ENCODE measurements at places on chromosomes 5 and 9.

- no peak for DNase-seq
Measured at GRCh38 chr9:92328225-92328624, 2.5 kb downstream of the CENPP start.

- DNase-seq: no peak
Measured at GRCh38 chr9:137217276-137218211, 4.5 kb downstream of the RNF208 start.

DNA sequence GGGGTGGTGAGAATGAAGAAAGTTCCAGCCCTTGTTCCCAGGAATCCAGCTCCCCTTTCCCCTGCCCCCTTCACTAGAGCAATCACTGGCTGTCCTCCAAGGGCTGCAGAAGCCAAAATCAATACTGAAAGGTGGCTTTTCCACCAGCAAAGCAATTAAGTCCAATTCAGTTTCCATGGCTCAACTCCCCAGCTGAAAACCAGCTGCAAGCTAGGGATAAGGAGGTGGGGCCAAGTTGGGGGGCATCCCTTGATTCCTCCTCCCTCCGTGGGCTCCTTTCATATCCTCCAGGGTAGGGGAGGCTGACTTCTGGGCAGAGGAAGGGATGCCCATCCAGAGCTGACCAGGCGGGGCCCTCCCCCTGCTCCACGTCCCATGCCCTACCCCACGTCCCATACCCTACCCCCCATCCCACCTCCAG lies 22.7 kb downstream of the CAMK2A start:
- no peak for DNase-seq

DNA sequence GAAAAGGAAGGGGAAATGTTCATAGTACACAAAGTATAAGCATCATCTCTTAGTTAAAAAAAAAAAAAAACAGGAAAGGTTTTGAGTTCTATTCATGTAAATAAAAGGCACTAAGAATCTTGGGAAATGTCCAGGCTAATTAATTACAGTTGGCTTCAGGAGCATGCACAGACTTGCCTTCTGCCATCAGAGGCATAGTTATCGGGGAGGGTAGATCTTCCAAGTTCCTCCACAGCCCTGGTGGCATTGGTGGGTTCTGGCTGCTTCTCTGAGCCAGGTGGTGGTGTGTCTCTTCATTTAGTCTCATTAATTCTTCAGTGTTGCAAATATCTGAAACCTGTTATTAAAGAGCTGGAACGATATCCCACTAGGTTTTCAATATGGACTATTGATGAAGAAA lies 85.2 kb downstream of the TMEM252 start:
- no peak for DNase-seq

GRCh38 chr9:37792122-37792521 lies 7.3 kb upstream of the EXOSC3 start:
- DNase-seq: no peak

DNA sequence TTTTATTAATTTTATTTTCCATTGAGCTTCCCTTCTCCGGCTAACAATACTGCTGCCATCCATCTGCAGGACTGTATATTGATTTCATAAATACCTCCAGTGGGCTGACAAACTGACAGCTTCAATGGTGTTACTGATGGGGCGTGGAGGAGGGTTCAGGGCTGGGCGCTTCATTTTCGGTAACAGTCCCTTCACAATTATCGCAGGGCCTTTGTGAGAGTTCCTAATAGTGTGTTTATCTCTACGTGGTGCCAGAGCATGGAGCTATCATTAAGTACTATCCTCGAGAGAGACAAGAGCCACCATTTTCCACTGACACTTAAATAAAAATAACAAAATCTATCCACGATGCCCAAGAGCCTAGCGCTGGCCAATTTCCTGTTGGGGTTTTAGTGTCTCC lies 307.0 kb upstream of the PANK3 start:
- no peak for DNase-seq

DNA sequence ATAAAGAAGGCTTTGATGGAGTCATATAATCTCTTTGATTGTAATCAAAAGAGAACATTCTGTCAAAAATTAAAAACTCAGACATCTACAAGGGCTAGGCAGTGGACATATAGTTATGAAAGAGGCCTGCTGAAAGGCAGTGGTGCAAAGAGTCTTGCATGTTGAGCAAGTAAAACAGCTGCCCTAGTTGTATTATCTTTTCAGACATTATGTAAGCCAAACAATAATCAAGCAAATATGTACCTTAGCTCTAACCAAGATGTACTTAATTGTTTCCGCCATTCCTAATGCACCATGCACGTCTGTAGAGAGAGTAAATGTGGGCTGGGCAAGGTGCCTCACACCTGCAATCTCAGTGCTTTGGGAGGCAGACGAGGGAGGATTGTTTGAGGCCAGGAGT lies 14.3 kb downstream of the GAPT start:
- DNase-seq: no peak

GRCh38 chr5:112122353-112122752 lies 296.7 kb downstream of the EPB41L4A start:
- DNase-seq: no peak

DNA sequence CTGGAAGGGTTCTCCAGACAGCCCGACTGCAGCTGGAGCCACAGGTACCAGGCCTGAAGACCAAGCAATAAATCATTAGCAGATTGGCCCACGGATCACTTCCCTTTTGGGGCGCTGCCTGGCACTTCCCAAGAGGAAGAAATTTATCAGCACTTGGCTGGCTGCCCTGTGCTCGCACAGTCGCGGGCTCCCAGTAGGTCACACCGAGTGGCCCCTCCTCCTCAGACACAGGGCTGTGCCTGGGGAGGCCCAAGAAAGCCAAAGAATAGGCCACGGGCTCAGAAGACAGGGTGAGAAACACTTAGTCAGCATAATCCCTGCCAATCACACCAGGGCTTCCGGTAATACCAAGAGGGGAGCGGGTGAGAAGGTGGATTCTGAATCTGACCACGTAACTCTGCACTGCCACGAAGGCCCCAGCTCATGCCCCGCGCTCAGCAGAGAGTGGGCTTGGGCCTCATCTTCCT lies 115.7 kb upstream of the MSX2 start:
- DNase-seq: no peak

- peak; percentile 36 for DNase-seq
Measured at GRCh38 chr5:55691265-55692105, 20.6 kb downstream of the SLC38A9 start.

DNA sequence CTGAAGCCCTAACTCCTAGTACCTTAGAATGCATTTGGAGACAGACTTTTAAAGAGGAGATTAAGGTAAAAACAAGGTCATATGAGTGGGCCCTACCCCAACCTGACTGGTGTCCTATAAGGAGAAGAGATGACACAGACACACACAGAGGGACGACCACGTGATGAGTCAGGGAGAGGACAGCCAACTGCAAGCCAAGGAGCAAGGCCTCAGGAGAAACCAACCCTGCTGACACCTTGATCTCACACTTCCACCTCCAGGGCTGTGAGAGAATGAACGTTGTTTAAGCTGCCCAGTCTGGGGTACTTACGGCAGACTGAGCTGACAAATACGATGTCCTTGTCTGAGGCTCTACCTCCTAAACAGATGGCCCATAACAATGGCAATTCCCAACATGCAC lies 93.6 kb downstream of the ROR2 start:
- DNase-seq: no peak

DNA sequence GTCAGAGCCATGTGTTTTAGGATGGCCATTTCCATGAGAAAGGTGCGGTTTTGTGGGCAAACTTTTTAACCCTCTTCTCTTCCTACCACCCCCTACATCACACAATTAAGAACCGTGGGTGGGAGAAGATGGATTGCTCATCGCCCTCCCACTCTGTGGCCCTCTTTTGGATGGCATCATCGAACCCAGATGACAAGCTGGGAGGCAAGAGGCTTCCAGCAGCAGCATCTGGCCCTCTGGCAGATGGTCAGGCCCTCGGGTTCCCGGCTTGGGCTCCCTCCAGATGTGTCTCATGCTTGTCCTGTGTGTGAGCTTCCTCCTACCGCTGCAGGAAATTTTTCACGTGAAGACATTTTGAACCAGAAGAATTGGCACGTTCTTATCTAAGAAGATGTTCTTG lies 199.9 kb downstream of the EBF1 start:
- DNase-seq: no peak

DNA sequence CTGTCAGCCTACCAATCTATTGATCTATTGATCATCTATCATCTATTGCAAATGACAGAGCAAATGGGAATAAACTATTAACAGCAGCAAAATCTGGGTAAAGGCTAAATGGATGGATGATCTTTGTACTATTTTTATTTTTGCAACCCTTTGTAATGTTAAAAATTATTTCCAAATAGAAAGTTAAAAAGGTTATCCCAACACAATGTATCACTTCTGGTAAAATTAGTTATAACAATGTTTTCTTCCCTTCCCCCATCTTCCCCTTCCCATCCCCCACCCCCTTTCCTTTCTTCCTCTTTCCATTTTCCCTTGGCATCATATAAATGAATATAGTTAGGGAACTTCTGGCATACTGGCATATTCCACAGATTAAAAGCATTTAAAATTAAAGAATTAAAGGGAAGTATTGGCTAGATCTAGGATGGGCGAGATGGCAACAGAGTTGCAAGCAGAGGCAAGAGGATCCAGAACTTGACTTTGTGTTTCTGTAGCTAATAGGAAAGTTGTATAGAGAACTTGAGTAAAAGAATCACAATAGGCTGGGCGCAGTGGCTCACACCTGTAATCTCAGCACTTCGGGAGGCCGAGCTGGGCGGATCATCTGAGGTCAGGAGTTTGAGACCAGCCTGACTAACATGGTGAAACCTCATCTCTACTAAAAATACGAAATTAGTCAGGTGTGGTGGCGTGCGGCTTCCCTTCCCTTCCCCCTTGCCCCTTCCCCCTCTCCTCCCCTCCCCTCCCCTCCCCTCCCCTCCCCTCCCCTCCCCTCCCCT lies 66.6 kb upstream of the TAF11L2 start:
- no peak for DNase-seq

DNA sequence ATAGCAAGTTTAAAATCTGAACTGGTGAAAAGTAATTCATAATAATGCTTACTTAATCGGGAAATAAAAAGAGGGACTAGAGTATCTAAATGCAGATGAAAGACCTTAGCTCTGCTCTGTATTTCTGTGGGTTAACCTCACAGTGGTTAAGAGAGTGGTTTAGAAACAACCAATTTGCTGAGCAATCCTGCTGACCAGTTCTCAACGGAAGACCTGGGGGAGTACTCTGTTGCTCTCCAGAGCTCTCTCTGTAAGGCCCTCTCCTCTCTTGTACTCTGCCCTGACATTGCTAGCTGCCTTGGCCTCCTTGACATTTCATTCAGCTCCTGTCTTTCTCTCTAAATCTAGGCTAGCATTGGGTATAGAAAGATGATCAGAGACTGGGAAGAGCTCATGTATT lies 1186.6 kb upstream of the SEMA6A start:
- no peak for DNase-seq

DNA sequence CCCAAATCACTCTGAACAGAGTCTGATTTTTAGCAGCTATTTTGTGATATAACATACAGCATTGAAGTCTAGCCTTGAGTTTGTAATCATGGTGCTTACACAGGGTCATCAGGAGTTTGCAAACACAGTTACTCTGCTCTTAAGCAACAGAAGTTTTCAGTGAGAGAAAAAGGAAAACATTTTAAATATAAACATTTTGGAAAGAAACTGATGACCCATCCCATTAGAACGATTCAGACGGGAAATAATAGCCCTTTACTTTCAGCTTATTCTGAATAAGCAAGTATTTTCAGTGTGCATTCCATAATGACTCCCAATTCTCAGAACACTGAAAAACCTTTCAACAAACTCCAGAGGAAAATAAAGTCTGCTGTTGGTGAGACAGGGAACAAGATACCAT lies 46.7 kb upstream of the TMC1 start:
- DNase-seq: no peak

- no peak for DNase-seq
Measured at GRCh38 chr5:109532773-109533364, 123.1 kb upstream of the PJA2 start.

- DNase-seq: no peak
Measured at GRCh38 chr5:131997026-131997726, 14.3 kb downstream of the ACSL6 start.

DNA sequence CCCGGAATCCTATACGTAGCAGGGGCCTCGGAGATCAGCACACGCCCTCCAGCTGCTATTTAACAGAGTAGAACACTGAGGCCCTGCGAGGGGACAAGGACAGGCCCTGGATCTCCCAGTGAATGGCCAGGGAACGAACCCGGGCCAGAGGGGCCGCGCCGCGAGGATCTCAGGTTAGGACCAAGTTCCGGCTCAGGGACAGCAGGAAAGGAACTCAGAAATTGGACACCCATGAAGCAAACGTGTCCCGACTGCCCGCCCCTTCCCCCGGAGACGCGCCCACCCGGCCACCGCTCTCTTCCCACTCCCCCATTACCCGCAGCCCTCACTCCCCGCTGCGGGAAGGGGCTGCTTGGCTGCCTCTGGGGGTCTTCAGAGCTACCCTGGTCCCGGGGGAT lies 1.0 kb upstream of the FOXE1 start:
- no peak for DNase-seq

DNA sequence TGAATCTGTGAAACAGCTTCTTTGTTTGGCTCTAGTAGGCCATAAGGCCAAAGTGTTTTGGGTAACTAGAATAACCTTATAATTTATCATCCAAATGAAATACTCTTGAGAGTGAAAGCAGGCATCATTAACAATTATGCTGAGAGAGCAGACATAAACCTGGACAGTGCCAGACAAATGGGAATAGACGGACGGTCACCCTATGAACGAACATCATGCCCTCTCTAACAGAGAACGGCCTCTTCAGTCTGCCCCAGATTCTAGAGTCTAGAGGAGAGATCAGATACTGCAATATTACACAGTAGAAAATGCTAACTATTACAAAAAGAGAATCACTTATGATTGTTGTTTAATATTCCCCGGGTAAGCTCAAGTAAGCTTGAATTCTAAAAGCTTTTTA lies 68.5 kb downstream of the APBA1 start:
- no peak for DNase-seq

GRCh38 chr5:6378766-6379103 lies 388 bp upstream of the MED10 start:
- DNase-seq: no peak

GRCh38 chr9:69877852-69878514 lies 57.4 kb downstream of the CFAP95 start:
- peak; percentile 22 for DNase-seq

DNA sequence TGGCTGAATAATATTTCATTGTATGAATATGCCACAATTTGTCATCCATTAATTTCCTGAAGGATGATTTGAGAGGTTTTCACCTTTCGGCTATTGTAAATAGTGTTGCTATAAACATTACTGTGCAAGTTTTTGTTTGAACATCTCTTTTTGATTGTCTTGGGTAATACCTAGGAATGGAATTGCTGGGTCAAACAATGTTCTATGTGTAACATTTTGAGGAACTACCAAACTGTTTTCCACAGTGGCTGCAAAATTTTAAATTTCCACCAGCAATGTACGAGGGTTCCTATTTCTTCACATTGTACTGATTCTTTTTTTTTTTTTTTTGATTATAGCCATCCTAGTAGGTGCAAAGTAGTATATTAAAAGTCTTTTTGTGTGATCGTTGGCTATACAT lies 63.8 kb upstream of the ANKH start:
- DNase-seq: no peak

- DNase-seq: no peak
Measured at GRCh38 chr5:85052826-85053225, 668.1 kb upstream of the EDIL3 start.

GRCh38 chr9:4464911-4465513 lies 25.3 kb upstream of the SLC1A1 start:
- DNase-seq: no peak

All from CD4-positive, alpha-beta T cell treated with Interleukin-12 subunit alpha and Interleukin-12 subunit beta, for 1 hour (primary cell).